ENCODE measurements at places on chromosomes 16 and 17. TPM values are rescaled to one million over a fixed set of nuclear protein-coding genes. Genes with fewer than 3 reads are reported as not detected.

DNA sequence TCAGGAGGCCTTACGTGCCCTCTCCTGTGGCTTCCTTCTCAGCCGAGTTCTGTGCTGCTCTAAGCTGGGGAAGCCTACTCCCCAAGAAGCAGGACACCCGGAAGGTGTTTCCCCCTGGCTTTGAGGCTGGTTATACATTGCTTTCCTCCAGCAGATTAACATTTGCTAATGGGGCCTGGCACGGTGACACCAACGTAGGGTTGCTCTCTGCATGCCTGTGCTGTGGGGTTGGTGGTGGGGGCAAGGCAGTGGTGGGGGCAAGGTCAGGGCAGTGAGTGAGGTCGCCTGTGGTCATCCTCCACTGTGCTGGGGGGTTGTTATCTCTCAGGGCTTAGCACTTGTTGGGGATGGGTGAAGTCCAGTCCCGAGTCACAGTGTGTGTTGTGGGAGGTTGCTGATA, 4.2 kb downstream of the USP6 start:
- DNase-seq = peak; percentile 35

DNA sequence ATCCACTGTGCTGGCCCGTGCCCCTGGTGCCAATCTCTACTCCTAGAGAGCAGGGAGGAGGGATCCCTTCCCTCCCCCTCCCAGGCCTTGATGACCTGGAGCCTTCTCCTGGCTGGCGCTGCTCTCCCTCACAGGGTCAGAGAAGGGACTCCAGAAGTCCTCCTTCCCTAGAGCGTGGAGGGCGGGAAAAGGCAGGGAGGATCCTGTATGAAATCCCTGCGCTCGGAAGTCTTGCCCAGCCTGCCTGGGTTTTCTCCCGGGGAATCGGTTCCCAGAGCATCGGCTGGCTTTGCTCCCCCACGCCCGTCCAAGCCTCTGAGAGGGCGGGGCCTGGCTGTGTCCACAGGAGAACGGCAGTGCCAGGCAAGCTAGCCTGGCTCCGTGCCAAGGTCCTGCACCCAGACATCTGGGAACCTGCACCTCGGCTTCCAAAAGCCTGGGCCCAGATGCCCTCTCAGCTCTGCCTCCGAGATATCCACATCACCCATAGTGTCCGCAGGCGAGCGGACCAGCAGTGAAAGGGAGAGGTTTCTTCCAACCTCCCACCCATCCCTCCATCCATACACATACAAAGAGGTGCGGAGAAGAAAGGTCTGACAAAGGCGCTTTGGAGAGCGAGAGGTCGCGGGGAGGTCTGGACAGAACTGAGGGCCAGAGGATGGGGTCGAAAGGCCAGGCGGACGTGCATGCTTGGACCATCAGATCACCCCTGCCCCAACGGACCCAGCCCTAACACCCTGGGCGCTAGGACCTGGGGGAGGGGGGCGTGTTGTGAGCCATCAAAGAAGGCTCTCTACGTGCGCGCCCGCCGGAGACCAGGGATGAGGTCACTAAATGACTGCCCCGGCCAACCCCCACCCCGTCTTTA, 1.1 kb downstream of the MPP2 start:
- peak; percentile 84 for DNase-seq

GRCh38 chr17:42342242-42343008, 45.8 kb downstream of the STAT3 start:
- DNase-seq = no peak

- DNase-seq = no peak
These were observed 29.1 kb downstream of the GAS7 start for GRCh38 chr17:10169290-10169689.

DNA sequence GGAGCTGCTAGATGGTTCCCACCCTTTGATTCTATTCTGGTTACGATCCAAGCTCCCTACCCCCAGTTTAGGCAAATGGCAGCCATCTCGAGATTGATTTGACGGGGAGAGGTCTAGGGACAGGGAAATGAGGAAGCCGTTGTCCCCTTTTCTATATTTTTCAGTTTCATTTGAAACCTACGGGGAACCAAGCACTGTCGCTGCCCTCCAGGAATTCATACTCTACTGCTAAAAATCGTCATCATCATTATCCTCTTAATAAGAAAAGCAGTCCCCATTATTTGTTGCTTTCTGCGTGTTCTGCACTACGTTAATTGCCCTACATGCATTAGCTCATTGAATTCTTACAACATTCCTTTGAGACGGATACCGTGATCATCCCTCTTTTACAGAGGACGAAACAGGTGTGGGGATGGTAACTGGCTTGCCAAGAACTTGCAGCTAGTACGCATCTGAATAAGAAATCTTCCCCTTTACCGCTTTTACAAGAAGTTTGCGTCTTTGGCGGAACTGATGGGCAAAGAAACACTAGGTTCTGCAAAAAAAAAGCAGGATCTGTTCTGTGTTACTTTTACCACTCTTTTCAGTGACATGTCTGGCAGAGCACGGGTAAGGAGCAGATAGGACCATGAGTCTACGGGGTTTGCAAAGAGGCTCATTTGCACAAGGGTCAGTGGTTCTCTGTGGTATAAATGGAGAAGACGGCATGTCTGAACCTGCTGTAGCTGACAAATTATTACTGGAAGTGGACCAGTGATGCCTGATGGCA, 1.1 kb downstream of the CCP110 start:
- DNase-seq = no peak

DNA sequence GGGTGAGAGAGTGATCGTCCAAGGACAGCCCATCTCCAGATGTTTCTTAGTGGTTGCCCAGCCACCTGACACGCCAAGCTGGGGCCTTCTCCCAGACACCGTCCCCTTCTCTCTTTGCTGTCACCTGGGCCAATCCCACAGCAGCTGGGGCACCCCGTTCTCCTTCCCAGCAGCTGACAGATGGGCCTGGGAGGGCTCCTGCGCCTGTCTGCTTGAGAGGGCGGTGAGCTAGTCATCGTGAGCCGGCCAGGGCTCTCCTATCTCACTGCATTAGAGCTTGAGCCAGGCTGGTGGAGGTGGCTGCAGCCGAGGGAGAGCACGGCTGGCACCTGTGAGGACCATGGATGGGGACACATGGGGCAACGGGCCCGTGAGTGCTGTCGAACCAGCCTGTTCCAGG, 41.2 kb downstream of the RAB11FIP3 start:
- DNase-seq = no peak

- DNase-seq = no peak
These were observed 13.7 kb downstream of the BLMH start for GRCh38 chr17:30278032-30278431.

- peak; percentile 66 for DNase-seq
These were observed 30.5 kb downstream of the NSMCE1 start for GRCh38 chr16:27238016-27238587.

DNA sequence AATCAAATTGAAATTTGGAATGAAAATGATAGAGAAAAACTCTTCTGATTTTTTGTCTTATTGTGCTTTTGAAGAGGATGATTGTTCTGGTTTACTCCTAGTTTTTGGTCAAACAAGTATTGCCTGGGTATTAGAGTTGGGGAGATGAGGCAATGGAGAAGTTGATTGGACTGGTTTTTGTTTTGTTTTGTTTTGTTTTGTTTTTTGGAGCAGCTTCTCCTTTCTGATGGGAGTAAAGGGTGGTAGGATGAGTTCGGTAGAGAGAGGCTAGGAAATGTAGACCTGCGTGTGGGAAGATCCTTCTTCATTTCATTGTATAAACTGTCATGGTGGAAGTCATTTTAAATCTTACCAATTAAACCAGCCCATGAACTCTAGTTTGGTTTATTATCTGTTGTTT, 17.7 kb downstream of the ATP6V0A1 start:
- DNase-seq = no peak

DNA sequence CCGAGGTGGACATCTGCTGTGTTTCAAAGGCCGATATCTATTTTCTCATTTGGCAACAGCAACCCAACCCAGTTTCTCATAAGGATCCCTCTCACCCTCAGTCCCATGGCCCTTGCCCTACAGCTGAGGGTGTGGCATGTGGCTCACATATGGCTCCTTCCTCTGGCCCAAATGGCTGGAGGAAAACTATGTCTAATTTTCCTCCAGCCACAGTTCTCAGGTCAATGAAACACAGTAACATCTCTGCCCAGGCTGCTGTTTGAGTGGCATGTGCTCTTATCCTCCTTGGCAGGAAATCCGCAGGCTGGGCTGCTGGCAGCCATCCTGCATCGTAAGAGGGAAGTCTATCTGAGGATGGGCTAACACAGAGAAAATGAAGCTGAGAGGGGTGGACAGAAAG, 24.1 kb downstream of the SERPINF1 start:
- no peak for DNase-seq

DNA sequence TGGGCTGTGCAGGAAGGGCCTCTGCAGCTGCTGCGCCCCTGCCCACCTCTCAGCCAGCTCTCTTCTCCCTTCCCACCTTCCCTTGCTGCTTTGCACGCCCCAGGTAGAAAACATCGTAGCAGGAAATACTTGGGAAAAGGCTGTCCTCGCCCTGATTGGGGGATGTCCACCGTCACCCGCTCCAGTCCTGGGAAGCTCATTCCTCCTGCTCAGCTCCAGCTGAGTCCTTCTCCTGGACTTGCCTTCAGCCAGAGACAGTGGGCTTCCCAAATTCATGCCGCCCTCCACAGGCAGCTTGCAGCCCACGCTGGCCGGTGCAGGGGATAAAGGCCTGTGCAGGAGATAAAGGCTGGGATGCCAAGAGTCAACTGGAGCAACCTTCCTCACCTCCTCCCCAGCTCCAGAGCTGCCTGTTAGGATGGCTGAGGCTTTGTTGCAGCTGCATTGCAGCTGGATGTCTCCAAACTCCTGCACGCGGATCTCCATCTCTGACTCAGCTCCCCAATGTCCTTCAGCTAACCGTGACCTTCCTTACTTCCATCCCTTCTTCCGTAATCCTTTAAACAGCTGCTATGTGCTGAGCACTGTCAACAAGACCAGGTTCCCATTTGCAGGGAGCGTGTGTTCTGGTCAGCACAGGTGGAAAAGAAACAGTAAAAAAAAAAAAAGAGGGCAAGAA, 402.0 kb upstream of the TNRC6C start:
- DNase-seq = no peak

DNA sequence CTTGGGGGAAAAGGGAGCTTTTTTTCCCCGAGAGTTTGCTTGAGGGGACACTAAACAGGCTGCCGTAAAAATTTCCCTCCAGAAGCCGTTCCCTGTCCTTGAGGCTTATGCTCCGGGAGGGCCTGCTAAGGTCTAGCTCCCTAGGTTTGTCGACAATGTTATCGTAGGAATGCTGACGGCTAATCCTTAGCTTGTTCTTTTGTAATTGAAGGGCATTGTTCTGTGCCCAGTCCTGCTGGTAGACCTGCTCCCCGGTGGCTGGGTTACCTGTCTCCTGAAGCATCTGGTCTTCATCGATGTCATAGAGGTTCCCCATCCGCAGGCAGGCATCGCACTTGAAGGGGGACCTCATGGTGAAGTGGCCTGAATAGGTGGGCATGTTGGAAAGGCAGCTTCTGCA, 418.7 kb downstream of the GRIN2A start:
- DNase-seq = no peak

DNA sequence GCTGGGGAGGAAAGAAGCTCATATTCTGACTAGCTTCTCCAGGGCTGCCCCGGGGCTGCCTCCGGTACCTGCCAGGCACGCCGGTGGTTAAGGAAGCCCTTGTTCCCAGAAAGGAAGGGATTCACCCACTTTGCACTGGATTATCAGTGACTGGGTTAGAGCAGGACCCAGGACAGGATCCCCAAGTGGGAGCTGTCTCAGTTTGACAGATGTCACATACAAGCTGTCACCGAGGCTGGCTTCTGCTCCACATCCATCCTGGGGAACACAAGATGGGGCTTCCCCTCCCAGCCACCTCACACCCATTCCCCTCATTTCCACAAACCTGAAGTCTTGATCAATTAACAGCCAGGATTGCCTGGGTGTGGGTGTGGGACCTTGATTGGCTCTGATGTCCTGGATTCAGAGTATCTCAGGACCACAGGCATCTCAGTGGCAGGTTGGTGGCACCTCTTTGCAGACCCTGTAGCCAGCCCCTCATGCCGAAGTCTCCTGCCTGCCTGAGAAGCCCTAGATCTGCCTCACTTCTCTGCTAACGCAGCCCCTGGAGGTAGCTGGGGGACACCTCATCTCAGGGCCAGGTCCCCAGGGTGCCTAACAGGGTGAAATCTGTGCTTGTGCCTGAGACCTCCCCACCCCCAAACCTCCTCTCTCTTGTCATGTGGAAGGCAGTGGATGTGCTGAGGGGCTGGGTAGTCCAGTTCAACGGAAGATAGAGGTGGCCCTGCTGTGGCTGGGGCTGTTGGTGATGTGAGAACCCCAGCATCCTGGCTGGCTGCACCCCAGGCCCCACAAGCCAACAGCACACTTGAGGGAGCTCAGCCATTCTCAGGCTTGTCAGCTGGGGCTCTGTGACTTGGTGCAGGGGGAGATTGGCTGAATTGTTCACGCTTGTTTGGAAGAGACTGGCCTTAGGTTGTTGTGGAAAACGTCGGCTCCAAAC, 1.4 kb downstream of the CACNG5 start:
- DNase-seq = no peak

DNA sequence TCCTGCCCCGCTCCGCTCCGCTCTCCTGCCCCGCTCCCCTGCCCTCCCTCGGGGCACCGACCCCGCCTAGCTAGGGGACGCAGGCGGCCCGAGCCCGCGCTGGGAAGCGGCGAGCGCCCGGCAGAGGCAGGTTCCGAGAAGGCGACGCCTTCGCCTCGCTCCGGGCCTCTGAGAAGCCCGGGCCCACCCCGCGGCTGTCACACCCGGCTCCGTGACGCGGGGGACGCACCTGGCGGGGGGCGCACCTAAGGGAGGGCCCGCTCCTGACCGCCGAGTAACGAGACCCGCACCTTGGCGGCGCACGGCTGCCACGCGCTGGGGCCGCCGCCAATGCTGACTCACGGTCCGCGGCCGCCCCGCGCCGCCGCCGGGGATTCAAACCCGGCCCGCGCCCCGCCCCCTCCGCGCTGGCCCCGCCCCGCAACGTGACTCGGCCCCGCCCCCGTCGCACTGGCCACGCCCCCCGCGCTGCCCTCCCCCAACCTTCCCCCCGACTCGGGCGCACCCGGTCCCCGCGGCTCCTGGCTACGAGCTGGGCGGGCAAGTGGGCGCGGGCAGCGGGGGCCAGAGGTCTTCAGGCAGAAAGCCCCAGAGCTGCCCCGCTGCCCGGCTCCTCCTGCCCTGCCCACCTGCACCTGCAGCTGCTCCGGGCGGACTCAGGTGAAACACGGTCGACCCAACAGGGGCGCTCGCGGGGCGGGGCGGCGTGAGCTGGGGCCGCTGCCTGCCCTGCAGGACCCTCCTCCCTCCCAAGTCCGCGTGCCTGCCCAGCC, 27.8 kb downstream of the GNPTG start:
- DNase-seq = no peak

The HES7 gene
- total RNA-seq = 1.1 TPM

The ZNF597 gene
- total RNA-seq = 3.2 TPM

The NPIPB2 gene
- 11.9 TPM for total RNA-seq

The SMIM22 gene
- not detected for total RNA-seq

The PRSS27 gene
- total RNA-seq = 2.1 TPM

The TAC4 gene
- not detected for total RNA-seq

The HOXB3 gene
- 25.6 TPM for total RNA-seq

The XAF1 gene
- total RNA-seq = 67.4 TPM

The MED31 gene
- total RNA-seq = 13.8 TPM

The ELMO3 gene
- 2.0 TPM for total RNA-seq

The PRSS8 gene
- total RNA-seq = not detected

The SLC5A11 gene
- not detected for total RNA-seq

The KRTAP3-2 gene
- total RNA-seq = not detected

All from sciatic nerve (tissue), 2 donors.